Renal cortex interstitium (tissue), 15 donors: ENCODE measurements at places on chromosomes 1 and 21.

- no peak for DNase-seq
These were observed 437 bp upstream of the HSPG2 start for GRCh38 chr1:21937372-21938121.

DNA sequence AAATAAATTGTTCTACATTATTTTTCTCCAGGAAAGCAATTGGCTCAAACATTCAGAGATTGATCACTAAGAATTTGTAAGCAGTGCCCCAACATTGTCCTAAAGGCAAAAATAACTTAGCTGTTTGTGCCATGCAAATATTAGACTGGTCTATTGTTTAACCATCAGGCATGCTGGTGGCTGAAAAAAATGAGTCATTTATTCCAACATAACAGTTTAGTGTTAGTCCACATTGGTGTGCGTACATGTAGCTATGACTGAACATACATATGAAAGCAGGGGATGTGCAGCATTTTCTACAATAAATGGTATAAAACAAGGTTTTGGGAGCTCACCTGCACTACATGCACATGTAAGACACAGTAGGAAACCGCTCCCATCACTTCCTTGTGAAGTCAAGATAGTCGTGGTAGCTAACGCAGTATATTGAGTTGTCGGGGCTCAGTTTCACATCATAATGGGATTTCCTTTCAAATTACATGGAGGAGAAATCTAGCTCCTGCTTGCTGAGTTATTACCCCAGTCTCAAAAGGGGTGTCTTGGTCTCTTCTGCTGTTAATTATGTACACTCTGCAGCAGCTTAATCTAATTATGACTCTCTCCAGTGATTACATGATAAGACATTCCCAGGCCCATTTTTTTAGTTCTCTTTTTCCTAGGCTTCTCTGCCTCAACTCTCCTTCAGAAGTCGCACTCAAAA is 199.4 kb downstream of the LYPLAL1 start:
- DNase-seq, result no peak

GRCh38 chr1:15352128-15352957 is 57.3 kb upstream of the EFHD2 start:
- DNase-seq, result no peak

GRCh38 chr1:13819642-13820041 is 119.7 kb downstream of the PRDM2 start:
- DNase-seq, result no peak

DNA sequence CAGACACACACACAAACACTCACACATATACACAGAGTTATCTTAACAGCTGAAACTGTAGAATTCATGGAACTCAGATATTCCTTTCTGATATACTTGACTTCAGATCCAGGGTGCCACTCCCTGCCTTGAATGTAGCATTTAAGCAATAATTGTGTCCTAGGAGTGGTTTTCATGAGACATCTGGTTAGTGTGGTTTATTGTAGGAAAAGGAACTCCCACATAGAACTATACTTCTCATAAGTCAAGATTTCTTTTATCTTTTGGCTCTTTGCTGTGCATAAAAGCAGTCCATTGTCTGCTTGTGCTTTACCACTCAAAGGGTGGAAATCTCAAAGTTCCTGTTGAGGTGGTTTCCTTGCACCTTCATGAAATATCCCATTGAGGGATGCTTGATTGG is 272.6 kb upstream of the SGIP1 start:
- DNase-seq, result no peak

- no peak for DNase-seq
These were observed 361.9 kb downstream of the HLX start for GRCh38 chr1:221241157-221241556.

GRCh38 chr1:167114725-167115124 is 20.9 kb downstream of the STYXL2 start:
- DNase-seq, result no peak

GRCh38 chr1:77238462-77238861 is 19.2 kb upstream of the PIGK start:
- no peak for DNase-seq

DNA sequence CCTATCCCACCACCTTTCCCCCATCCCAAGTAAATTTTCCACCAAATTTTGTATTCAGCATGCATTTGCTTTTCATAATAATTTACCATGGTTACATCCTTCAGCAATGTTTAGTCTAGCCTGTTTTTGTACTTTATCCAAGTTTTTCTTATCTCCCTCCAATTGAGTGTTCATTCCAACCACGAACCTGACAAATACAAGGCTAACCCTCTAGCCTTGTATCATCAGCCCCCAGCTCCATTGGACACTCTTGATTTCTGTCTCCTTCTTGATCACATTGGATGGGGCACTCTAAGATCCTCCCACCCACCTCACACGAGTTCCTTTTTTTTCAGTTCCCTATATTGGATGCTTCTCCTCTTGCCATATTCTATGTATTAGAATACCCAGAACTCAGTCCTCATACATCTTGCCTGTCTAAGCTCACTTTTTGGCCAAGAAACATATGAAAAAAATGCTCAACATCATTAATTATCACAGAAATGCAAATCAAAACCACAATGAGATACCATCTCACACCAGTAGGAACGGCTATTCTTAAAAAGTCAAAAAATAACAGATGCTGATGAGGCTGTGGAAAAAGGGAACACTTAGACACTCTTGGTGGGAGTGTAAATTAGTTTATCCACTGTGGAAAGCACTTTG is 40.5 kb upstream of the SLC35F3 start:
- DNase-seq, result no peak

GRCh38 chr21:29133796-29134195 is 3.4 kb downstream of the MAP3K7CL start:
- no peak for DNase-seq

DNA sequence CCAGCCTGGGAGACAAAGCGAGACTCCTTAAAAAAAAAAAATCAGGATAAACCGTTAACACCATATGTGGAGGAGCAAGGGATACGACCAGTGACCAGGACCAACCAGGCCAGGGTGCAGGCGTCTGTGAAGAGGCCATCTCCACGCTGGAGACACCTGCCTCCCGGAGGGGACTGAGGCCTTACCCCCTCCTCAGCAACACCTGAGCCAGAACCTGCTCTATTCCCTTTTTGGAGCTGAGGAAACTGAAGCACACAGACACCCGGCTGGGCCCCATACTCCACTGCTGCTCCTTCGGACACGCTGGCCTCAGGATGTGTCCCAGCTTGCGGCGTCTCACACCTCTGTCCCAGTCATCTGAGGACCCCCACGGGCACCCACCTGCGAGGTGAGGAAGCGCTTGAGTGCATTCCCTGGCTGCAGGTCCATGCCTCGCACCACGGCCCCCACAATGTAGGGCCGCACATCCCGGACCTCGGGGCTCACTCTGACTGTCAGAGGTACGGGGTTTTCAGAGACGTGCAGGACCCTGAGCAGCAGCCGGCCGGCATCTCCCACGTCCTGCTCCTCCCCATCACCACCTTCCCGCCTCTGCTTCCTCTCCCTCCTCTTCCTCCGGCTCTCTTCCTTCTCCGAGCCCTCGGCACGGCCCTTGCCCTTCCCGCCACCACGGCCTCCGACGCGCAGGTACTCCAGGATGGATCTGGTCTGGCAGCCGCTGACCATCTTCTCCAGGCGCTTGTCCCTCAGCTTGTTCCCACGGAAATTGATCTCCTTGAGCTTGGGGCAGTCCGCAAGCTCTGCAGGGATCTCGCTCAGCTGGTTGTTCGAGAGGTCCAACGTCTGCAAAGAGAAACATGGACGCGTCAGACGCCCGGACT is 9.6 kb downstream of the LRRC47 start:
- no peak for DNase-seq

- DNase-seq, result peak; percentile 76
These were observed at the start of gene EFNA3 for GRCh38 chr1:155078469-155079209. EFNA3 (plus strand) TSS chr1:155078837; CDS start chr1:155078942, 105 bp downstream.

DNA sequence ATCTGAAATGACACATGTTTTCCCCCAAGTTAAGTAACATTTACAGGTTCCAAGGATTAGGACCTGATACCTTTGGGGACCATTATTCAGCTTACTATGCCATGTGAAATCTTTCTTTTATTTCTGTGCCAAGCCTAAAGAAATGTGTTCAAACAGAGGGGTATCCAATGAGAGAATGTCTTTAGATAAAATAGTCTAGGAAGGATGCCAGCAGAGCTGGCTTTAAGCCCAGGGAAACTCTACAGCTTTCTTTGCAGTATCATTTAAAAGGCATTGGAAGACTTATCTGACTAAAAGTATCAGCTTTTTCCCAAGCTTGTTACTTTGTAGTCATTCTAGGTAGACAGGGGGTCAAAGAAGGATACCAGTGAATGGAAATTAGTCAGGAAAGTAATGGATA is 860.4 kb downstream of the PLA2G4A start:
- DNase-seq, result no peak

DNA sequence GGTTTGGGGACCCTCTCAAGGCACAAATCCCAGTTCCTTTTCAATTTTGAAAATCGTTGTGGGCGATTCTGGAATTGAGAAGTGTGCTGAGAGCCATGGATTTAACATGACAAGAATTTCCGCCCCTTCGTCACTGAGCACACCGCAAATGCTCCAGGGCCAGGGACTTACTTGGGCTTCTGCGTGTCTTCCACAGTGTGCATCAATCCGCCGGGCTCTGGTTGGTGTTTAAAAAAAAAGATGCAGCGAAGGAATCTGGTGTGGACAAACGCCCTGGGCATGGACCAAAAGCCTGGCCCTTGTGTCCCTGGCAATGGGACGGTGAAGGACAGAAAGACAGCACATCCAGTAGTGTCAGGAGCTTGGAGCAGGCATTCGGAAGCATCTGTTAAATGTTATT is 696 bp upstream of the CLDN14 start:
- no peak for DNase-seq

GRCh38 chr1:173561263-173561662 is 41.6 kb downstream of the SLC9C2 start:
- DNase-seq, result no peak

- DNase-seq, result no peak
These were observed 149.1 kb upstream of the USP24 start for GRCh38 chr1:55364216-55364615.

GRCh38 chr1:248821641-248822040 is 4.1 kb downstream of the SH3BP5L start:
- no peak for DNase-seq

DNA sequence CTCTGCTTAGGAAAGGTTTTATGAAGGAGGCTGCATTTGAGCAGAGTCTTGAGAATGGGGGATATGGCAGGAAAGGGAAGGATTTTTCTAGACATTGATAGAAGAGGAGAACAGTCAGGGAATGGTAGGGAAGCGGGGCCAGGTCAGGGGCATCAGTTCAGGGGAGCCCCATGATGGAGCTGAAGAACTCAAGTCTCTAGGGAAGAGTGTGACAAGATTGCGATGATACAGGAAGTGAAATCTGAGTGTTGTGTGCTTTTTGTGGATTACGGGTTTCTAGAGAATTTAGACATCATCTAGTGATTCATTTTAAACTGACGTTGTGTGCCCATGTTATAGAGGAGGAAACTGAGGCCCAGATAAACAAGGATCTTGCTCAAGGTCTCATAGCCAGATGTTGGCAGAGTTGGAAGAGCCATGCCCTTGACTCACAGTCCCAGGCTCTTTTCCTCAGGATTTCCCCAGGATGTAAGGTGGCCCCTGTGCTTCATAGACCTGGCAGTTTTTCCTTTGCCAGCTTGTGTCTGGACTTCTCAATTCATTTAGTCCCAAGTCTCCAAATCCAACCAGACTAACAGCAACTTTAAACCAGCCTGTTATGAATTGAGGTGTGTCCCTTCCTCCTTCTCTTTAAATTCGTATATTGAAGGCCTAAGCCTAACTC is 130.3 kb downstream of the ROR1 start:
- DNase-seq, result no peak

DNA sequence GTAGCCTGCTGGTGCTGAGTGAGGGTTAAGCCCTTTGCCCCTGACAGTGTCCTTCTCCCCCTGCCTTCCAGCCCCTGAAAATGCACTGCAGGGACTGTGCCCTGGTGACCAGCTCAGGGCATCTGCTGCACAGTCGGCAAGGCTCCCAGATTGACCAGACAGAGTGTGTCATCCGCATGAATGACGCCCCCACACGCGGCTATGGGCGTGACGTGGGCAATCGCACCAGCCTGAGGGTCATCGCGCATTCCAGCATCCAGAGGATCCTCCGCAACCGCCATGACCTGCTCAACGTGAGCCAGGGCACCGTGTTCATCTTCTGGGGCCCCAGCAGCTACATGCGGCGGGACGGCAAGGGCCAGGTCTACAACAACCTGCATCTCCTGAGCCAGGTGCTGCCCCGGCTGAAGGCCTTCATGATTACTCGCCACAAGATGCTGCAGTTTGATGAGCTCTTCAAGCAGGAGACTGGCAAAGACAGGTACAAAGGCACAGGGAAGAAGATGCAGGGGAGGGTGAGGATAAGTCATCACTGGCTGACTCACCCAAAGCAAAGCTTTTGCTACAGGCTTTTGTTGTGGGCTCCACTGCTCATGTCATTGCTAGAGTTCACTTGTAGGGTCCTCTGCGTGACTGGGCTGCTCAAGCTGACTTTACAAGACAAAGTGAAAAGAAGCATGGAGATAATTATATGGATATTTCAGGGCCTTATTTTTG is 174.9 kb downstream of the PIGK start:
- DNase-seq, result no peak
